Activated CD8-positive, alpha-beta memory T cell treated with anti-CD3 and anti-CD28 coated beads for 1 hour (primary cell): ENCODE measurements at places on chromosomes 11 and 22.

- DNase-seq = no peak
These were observed 386.4 kb downstream of the DCDC1 start for GRCh38 chr11:30983143-30983542.

DNA sequence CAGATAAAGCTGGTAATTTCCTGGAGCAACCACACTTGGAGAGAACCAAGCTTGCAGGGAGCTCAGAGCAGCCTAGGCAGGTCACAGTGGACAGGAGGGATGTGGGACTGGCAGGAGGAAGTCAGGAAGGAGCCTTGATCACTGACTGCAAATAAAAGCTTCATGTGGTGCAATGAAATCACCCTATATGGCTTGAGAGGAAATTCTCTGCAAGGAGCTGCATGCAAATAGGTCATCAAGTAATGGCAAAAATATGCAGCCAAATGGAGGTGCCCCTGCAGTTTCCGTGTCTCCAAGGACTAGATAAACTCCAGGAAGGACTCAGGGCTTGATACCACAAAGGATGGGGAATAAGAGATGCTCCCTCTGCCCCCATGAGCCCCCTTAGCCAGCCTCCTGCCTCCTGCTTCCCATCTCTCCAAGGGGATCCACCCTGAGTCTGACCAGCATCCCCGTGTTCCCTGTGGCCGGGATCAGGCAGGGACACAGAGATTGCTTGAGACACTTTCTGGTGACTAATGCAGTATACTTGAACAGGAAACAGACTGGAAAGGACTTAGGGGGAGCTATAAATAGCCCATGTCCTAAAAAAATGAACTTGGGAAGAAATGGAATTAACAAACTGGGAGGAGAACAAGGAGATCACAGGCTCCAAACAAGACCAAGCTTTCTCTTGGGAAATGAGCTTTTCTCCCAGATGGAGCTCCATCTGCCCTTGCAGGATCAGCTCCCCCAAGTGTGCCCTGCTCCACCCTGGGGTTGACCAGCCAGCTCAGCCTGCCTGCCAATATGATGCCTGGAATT, 23.9 kb upstream of the MICAL2 start:
- DNase-seq = no peak

DNA sequence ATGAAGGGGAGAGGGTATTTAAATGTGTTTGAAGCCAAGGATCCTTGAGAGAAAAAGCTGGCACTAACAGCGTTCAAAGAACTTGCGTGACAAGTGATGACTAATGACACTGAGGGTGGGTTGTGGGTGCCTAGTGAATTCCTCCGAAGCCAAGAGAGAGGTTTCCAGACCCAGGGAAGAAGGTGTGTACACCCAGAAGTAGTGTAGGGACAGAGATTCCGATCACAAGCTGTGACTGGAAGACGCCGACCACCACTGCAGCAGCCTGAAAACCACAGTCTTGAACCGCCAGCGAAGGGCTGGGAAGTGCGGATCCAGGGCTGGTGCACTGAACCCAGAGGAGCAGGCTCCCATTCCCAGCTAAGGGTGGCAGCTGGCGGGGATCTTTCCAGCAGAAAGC, 9.5 kb downstream of the PPARA start:
- no peak for DNase-seq

DNA sequence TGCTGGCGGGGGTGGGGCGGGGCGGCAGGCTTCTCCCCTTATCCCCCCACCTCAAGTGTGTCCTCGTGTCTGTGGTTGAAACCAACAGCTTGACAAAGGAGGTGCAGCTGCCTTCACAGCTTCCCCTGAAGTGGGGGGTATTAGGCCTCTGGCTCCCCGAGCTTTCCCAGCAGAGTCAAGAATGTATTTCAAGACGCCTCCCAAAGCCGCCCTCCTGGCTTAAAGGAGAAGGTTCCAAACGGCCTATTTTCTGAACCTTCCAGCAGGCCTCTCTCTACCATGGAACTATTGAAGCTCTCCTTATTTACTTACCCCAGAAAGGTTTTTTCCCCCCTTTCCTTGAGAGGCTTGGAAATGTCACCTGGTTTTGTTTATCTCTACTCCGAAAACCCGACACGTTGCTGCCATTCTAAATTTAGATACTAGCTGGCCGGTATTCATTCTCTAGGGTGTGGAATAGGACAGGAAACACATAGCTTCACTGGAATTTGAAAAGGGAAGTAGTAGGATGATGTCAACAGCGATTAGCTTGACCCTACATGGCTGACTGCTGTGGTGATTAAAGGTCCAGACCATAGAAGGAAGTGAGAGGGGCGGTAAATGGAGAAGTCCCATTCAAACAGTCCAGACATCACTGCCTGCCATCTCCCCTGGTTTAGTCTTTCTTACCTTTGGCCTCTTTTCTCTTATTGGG, 671 bp upstream of the PICALM start:
- no peak for DNase-seq

GRCh38 chr11:73350908-73351636, 25.1 kb upstream of the RELT start:
- DNase-seq = peak; percentile 35

DNA sequence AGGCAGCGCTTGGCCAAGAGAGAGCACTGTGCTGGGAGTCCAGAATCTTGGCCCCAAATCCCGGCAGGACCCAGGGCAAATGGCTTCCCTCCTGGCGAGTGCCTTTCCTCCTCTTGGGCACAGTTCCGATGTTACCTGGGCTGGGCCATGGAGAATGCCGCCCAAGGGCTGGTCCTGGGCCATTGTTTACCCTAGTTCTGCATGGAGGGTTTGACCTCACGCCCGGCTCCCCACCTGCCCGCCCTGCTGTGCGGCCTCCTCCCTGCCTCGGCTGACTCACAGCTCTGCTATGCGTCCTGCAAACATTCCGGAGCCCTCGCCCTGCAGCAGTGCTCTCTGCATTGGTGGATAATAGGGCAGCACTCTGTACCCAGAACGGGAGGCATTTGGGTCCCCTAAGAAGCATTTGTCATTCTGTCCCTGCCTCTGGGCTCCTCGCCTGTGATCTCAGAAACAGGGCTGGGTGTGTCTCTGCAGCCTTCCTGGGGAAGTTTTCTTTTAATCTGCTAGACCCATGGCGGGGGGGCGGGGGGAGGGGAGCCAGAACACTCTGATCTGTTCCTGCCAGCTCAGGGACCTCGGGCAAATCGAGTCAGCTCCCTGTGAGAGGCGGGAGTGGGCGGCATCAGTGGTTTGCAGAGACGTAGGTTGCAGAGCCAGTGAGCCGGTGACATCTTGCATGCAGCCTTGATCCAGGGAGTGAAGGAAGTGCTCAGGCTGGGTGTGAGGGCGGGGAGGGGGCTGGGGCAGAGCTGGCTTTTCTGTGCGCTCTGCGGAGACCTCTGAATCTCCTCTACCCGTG, 32.9 kb upstream of the SMIM38 start:
- peak; percentile 16 for DNase-seq

GRCh38 chr22:39773503-39773902, 120.1 kb downstream of the ENTHD1 start:
- DNase-seq = no peak

- no peak for DNase-seq
These were observed 3.9 kb downstream of the OR8D4 start for GRCh38 chr11:123905826-123906225.

DNA sequence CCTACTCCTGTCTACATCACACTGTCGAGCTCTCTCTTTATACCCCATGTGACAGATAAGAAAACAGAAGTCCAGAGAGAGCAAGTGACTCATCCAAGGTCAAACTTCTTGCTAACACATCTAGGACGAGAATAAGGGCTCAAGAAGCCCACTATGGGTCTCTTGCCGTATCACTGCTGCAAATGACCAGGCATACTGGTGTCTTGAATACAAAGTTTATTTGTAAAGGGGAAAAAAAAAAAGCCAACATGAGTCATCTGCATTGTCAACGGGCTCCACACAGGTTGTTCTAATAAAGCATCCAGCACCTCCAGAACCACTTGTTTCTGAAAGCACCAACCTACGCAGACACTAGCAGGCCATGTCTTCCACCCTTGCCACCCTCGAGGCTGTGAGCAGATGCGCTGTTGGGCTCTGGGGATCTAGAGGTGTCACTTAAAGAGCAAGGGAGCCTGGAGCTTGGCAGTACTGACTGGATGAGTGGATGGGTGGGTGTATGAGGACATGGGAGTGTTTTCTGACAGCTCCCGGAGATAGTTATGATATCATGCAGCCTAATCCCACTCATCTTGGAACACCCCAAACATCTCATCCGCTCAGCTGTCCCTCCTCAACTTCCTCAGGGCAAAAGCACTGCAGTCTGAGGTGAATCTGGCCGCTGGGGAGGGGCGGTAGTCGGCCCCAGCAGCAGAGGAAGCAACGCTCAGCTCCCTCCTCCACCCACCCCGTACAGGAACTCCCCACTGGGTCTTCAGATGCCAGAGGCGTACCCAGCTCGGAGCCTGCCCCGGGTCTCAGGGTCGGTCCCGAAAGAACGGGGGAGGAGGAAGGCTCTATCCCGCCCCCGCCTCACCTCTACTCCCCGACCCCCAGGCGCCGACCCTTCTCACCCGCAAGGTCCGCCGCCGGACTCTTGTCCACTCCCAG, 1.0 kb downstream of the SMCO4 start:
- DNase-seq = peak; percentile 18

DNA sequence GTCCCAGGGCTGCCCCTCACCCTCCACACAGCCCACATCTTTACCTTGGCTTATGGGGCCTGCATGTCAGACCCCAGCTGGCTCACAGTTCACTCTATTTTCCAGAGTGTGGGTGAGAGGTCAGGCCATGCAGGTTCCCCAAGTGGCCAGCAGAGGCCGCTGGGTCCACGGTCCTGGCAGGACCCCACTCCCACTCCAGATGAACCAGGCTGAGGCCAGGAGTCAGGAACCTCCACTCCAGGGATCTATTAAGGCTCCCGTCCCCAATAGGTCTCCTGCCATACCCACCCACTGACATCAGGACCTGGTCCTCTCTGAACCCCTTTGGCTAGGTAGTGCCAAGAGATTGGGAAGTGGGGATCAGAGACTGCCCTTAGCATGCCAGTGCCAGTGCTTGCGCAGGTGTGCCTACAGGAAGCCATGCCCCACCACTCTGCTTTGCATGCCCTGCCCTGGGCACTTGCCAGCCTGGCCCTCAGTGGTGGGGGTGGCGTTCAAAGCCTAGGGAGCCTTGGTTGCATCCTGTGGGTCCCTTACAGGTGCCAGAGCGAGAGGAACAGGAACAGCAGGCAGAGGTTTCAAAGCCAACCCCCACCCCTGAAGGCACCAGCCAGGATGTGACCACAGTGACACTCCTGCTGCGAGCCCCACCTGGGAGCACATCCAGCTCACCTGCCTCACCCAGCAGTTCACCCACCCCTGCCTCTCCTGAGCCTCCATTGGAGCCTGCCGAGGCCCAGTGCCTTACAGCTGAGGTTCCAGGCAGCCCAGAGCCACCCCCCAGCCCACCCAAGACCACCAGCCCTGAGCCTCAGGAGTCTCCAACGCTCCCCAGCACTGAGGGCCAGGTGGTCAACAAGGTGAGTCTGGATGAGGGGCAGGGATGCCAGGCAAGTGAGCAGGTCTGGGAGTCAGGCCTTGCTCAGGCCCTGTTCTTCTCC, 8.3 kb downstream of the SMTN start:
- DNase-seq = peak; percentile 22

DNA sequence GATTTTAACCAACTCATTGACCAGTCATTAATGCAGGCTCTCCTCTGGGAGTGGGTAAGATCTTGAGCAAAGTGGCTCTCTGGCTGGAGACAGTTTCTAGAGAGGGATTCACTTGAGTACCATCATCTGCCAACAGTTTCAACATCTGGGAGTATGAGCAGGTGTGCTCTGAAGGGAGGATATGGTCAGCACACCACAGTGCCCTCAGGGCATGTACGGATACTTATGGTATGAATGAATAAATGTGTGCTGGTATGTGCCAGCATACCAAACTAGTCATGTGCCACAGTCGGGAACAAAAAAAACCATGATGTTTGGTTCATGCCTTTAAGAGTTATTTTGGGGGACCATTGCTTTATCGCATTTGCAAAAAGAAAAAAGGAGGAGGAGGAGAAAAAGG, 1197.5 kb upstream of the TENM4 start:
- no peak for DNase-seq

DNA sequence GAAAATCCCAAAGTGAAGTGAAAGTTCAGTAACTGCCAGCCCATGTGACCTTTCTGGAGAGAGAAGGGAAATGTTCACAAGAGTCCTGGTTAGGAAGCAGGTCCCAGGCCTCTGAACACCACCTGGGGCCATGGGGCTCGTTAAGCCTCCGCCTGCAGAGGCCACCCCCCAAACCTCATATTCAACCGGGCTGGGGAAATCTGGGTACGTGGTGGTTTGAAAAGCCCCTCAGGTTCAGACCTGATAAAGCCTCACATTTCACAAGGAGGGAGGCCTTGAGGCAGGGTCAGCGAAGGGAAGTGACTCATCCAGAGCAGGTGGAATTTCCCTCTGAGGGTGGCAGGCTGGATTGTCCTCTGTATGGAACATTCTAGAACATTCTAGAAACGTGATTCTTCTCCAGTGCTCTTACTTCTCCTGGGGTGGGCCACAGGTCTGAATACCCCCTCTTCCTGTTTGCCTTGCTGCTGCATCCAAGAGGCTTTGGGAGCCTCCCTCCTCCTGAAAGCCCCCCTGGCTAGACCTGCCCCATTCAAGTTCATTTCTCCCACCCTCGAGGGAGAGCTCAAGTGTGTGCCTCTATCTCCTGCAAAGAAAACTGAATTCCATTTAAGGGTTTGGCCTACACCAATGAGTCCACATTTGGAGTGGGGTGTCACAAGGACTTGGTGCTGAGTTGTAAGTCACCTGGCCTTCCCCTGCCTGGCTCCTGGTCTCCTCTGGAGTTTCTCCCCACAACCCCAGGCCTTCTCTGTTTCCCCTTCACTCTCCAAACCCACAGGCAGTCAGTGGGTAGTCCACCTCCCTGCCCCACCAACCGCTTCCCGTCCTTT, 6.3 kb downstream of the FXYD2 start:
- no peak for DNase-seq

GRCh38 chr11:72425053-72425980, 9.0 kb downstream of the CLPB start:
- no peak for DNase-seq

- DNase-seq = no peak
These were observed 145.7 kb upstream of the B3GAT1 start for GRCh38 chr11:134557571-134558257.

GRCh38 chr11:45605051-45605450, 60.4 kb downstream of the CHST1 start:
- no peak for DNase-seq

DNA sequence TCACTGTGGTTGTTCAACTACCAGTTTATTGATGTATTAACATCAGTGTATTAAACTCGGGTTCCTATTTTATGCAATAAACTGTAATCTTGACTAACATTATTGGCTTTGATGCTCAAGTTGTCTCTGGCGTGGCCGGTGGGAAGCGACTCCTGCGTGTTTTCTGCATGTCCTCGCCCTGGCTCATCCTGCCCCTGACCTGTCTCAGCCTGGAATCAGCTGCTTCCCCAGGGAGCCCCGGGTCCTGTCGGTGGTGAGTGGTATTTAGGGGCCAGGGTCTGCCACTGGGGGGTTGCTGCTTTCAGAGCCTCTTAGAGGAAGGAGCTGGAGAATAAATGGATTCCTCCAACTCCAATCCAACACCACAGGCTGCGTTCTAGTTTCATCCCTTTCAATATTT, 22.5 kb downstream of the IFITM10 start:
- DNase-seq = no peak

GRCh38 chr11:135022454-135022853, 610.4 kb upstream of the B3GAT1 start:
- no peak for DNase-seq
